Femur (tissue), 1 donor: ENCODE measurements at places on chromosomes 11 and 22.

DNA sequence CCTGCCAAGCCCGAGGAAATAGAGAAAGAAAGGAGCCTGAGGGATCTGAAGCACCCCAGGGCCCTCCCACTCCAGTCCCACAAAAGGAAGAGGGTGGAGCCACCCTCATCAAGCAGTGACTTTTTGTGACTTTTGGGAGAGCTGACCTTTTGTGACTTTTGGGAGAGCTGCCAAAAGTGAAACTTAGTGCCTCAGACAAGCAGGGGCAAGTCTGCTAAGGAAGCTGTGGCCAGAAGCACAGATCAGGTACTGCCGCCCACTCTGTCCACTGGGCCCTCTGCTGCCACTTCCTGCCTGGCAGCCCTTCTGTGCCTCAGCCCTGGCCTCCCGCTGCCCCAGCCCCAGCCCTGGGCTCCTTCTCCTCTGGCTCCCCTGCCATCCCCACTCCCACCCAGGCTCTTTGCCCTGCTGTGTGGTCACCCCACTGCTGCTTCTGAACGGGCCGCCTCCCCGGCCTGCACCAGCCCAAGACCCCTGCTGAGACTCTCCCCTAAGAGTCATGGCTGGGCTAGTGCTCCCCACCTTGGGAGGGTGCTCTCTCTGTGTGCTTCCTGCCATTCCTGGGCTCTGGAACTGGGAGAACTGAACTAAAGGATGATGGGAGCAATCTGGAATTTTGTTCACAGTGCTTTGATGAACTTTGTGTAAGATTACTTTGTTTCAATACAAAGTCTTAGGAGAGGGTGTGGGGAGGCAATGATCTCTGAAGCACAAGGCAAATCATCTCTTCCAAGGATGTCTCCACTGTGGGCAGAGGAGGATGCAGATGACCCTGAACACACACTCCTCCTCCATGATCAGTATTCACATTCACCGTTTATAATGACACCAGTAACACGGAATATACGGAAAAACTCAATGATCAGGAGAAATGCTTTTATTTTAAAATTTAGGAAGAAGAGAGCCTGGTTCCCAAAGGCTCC lies at the start of gene APOBEC3H:
Gene APOBEC3H, plus strand, starts transcription at position 147 of the 923 bp plus-strand sequence. CDS start 3,035 bp downstream, outside the sequence.
- no peak for DNase-seq

DNA sequence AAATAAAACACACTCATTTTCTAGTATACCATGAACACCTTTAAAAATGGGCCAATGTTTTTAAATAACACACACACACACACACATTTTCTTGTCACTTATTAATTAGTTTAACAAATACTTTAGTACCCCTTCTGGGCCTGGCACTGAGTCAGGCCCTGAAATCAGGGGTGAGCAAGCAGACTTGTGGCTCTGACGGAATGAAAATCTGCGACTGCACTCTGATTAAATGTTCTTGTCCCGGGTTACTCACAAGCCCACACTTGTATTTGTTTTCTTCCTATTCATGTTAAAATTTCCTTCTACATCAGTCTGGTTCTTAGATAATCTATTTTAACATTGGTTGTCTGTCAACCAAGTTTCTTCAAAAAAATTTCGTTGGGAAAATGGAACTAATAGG lies 43.0 kb upstream of the PDGFD start:
- no peak for DNase-seq

DNA sequence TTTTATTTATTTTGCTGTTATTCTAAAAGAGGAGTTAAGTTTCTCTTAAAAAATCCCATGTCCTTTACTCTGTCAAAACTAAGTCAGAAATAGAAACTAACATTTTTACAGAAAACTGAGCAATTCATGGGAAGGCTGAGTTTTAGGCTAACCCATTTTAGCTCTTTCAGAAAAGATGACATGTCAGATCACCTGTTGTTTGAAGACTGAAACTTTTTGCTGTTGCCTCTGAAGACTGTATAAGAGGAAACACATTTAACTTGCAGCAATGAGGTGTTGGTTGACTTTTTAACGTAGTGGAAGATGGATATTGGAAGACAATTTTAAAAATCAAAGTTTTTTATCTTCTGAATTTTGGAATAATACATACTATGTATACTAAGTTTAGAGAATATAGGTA lies 115.4 kb downstream of the METTL15 start:
- no peak for DNase-seq

DNA sequence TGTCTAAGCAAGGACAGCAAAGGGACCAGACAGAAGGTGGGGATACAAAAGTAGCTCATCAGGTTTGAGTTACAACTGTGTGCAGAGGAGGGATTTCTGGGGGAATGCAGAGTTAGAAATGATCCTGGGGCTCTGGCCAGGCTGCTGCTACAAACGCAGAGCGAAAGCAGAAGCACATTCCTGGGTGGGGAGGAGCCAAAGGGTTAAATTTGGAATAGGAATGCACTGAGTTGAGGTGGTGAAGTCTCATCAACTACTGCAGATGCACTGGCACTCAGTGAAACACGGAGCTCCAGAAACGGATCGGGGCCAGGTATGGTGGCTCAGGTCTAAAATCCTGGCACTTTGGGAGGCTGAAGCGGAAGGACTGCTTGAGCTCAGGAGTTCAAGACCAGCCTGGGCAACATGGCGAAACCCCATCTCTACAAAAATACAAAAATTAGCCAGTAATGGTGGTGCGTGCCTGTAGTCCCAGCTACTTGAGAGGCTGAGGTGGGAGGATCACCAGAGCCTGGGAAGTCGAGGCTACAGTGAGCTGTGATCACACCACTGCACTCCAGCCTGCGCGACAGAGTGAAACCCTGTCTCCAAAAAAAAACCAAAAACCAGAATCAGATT lies 3.2 kb downstream of the CHKA start:
- no peak for DNase-seq

DNA sequence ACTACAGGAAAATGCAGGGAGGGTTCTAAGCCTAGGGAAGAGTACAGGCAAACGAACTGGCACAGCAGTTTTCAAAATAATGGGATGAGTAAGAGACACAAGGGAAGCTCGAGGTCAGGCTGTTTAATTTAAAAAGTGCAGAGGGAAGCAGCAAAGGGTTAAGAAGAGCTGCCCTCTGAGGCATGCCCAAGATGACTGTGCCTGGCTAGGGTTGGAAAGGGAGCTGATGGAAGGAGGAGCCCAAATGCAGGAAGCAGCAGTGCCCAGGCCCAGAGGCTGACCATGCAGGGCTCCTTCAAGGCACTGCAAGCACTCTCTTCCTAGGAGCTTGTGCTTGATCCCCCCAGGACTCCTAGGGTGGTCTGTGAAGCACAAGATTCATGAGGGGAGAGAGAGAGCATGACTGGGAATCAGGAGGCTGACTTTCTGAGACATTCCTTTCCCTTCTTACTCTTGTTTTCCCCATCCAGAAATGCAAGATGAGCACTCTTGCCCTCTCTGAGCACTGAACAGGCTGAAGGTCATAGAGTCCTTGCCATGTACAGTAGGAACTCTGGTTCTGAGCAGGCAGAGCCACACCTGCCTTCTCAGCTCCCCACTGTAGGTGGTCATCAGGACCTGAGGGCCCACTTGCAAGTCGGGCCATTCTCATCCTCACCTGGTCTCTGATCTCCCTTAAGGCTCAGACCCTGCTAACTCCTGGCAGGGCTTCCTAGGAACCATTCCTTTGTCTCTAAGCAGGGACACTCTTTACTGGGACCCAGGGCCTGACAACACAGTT lies 46.7 kb upstream of the DRD2 start:
- no peak for DNase-seq

- no peak for DNase-seq
These were observed 39.6 kb downstream of the LIF start for GRCh38 chr22:30206944-30207343.

GRCh38 chr11:719214-720016 lies 13.4 kb downstream of the EPS8L2 start:
- no peak for DNase-seq

GRCh38 chr11:17077240-17077519 lies 287 bp downstream of the RPS13 start:
- DNase-seq: no peak

DNA sequence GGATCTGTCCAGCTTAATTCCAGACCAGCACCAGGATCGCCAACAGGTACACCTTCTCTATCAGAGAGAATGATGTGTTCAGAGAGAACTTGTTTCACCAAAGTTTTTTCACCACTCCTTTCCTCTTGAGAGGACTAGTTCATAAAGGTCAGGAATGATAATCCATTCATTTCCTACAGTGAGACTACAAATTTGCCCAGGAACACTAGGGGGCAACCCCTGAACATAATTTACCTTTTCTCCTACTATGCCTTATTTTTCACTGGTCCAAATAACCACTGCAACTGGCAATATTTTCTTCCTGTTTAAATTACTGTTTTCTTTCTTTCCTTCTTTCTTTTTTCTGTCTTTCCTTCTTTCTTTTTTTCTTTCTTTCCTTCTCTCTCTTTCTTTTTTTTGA lies 22.5 kb downstream of the CAVIN3 start:
- no peak for DNase-seq

DNA sequence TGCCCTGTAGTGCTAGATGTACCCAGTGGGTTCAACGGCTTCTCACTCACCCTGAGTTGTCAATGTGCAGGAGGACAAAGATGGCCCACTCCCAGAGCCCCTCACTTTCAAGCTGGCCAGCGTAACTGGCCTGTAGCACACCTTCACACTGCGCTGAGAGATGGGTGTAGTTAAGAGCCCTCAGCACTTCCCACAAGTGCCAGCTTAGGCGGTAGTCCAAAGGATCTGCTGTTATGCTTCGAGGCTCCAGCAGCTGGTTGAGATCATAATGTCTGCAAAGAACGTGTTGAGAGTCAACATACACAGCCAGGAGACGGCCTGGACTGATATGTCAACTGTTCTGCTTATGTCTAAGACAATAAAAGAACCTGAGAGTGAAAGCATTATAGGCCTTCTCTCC lies 14.7 kb upstream of the CHRNA10 start:
- no peak for DNase-seq

DNA sequence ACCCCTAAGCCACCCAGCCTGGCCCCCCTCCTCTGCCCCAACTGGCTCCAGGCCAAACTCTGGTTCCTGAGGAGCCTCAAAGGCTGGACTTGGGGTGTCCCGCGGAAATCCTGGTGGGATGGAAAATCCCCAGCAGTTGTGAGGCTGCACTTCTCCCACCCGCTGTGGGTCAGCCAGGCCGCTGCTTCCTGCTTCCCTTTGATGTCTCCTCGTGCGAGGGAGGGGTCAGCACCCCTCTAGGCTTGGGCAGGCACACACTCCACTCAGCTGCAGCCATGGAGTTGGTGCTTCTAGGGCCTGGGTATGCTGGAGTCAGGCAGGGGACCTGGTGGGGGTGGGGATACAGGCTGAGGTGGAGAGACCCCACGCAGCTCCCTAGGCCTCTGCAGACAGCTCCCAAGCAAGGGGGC lies 12.0 kb downstream of the KCNQ1OT1 start:
- peak; percentile 49 for DNase-seq

DNA sequence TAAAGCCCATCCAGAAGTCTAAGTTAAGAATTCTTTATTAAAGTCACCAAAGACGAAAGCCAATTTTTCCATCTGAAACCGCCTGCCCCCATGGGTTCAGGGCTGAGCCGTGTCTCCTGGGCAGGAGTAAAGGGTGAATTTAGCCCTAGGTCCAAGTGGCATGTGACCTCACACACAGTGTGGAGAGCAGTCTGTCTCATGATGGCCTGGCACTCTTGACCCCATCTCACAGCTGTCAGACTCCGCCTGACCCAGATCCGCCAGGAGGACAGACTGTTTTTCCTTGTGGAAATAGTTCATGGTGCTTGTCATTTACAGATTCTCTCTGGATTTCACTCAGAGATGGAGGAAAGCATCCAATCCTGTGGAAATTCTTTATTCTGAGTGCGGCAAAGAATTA lies 109.7 kb downstream of the GALNT18 start:
- no peak for DNase-seq

- DNase-seq: no peak
These were observed 73.1 kb upstream of the KCNA4 start for GRCh38 chr11:30089921-30090320.

DNA sequence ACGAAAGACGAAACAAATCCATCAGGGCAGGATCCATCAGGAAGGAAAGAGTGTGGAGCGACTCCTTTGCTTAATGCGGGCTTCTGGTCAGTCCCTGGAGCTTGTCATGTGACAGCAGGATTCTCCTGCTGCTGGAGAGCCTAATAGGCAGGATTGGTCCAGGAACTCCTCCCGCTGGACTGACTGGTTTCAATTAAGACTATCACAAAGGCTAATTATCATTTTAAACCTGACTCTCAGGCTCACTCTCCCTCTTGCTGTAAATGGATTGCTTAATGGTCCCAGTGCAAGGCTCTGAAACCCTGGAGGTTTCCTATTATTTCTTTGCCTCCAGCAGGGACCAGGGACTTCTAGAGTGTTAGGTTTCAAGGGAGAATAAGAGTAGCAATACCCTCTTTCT lies 493.8 kb downstream of the NTM start:
- no peak for DNase-seq

DNA sequence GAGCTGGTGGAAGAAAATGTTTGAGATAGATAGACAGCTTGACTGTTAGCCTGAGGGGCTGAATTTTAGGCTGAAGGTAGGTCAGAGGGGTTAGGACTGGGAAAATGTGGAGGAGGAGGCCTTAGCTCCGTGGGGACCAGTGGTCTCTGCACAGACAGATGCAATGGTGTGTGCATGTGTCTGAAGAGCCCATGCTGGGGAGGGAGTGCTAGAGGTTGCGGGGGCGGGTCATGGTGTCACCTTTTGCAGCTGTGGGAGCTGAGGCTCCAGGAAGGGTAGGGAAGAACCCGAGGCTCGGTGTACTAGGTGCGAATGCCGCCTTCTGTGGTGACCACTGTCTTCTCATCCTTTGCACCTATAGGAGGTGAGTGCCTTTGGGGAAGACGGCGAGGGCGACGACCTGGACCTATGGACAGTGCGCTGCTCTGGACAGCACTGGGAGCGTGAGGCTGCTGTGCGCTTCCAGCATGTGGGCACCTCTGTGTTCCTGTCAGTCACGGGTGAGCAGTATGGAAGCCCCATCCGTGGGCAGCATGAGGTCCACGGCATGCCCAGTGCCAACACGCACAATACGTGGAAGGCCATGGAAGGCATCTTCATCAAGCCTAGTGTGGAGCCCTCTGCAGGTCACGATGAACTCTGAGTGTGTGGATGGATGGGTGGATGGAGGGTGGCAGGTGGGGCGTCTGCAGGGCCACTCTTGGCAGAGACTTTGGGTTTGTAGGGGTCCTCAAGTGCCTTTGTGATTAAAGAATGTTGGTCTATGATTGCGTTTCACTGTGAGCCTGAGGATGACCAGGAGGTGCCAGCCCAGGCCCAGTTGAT lies 1.6 kb downstream of the SDF2L1 start:
- DNase-seq: peak; percentile 18

DNA sequence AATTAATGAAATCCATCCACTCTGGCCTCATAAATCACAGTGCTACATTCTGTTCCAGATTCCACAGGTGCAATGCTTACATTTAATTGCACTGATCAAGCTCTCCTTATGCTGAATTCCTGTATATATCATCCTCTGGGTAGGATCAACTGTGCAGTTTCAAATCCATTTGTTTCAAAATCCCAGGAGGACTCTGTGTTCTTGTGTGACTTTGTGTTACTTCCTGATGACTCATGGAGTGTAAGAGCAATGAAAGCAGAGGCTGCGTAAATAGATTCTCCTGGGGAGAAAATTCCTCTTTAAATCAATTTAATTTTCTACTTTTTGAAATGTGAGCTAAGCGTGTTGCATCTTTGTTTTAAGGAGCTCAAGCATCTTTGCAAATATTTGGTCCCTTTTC lies 752.7 kb downstream of the METTL15 start:
- DNase-seq: no peak
